ENCODE measurements at places on chromosomes 3 and 15.

DNA sequence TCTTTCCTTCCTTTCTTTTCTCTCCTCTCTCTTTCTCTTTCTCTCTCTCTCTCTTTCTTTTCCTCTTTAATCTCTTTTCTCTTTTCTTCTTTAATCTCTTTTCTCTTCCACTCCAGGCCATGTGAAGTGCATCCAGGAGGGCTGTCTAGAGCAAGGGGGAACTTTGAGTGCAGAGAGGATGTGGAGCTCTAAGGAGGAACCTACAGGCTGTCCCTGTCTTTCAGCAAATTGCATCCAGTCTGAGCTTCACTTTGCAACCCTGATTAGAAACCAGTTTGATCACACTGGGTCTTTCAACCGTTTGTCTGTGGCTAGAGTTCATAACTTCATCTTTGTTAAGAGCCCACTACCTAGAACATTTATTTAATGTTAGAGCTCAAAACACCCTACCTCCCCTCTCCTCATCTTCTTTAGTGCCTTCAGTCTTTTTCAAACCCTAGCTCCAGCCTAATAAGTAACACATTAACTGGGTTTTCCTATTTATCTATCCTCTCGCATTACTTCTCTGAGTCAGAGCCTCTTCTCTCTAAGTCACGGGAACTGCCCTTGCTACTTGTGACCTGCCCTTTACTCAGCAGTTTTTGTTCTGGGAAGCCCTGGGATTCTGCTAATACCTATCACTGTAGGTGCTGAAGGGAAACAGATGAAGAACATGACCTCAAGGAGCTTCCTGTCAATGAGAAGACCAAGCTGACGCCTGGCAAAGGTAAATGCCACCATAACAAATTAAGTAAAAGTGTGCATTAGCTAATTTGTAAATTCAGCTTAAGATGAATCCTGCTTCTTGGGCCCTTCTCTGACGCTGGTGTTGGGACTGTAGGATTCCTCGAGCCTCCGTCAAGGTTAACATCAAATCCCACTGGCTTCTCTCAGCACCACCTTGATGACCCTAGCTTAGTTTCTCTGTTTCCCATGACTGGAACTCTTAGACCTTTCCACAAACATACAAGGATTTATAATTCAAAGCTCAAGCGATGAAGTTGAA is at the start of gene GCNT3:
TSS of gene GCNT3 (plus strand) at position 508 of the 985 bp plus-strand sequence. CDS start 6,456 bp downstream, outside the sequence.
- no peak for DNase-seq

GRCh38 chr15:94412979-94413746 is 181.8 kb downstream of the MCTP2 start:
- peak; percentile 62 for DNase-seq

DNA sequence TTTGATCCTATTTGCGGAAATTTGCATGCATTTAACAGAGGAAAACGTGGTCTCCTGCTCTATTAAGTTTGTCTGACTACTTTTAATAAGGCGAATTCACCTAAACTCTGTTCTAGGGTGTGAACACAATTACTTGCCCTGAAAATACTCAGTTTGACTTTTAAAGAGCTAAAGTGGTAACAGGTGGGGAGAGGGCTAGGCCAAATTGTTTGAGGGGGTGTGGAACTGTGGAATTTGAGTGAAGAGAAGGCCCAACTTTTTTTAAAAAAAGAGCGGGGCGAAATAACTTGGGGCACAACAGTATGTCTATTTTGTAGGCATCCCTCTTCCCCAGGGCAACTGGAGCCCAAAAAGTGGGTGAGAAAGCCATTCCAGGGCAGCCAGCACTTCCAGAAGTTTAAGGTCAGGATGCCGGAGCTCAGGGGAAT is 580 bp upstream of the FXR1 start:
- DNase-seq = no peak

- DNase-seq = no peak
These were observed 724.4 kb upstream of the ARRDC4 start for GRCh38 chr15:97236140-97236539.

DNA sequence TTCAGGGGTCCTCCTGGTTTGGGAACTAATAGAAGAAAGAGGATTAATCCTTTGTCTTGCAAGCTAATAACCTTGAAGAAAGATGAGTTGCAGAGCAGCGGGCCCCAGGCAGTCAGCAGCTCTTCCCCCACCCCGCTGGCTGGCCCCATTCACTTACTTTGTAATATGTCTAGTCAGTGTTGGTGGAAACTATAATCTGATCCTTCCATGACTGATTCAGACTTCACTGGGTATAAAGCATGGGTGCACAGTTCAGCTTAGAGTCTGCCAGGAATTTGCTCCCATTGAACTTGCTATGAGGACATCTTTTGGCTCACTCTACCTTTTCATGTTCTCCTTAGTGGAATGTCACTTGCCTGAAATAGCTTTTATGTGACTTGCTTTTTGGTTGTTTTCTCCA is 117.7 kb downstream of the CCNL1 start:
- DNase-seq = no peak

GRCh38 chr3:81242871-81243270 is 518.6 kb downstream of the GBE1 start:
- no peak for DNase-seq

DNA sequence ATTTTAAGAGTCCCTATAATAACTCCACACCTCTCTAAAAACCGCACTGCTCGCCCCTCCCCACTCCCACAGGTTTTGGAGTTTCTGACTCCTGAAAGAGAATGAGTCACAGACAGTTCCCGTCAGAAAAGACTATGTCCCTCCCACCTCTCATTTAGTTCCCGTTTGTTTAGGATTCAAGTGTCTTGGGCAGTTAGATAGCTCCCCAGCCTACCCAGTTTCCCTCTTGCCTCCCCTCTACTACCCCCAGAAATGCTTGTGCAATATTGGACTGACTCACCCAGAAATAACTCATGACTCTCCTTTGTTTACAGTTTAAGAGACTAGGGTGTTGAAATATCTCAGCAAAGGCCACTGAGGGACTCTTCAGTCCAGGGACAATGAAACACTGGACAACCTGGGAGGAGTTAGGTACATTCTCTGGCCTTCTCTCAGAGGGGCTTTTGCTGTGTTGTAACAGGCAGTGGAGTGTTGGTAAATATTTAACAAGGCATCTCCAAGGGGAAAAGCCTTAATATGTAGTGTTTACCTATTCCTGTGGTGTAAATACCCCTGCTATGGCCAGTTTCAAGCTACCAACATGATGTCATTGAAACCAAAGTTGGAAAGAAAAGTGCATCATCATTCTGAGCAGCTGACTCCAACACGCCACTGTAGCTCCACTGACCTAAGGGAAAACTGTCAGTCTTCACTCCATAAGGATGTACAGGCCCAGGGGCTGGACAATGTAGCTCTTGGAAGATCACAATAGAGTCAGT is 96.1 kb upstream of the CHD2 start:
- DNase-seq = peak; percentile 52

GRCh38 chr3:170751083-170751898 is 118.7 kb downstream of the RPL22L1 start:
- no peak for DNase-seq

- DNase-seq = no peak
These were observed 717.6 kb upstream of the GOLIM4 start for GRCh38 chr3:168813225-168813802.

- no peak for DNase-seq
These were observed 59.9 kb upstream of the PPIB start for GRCh38 chr15:64222573-64223366.

DNA sequence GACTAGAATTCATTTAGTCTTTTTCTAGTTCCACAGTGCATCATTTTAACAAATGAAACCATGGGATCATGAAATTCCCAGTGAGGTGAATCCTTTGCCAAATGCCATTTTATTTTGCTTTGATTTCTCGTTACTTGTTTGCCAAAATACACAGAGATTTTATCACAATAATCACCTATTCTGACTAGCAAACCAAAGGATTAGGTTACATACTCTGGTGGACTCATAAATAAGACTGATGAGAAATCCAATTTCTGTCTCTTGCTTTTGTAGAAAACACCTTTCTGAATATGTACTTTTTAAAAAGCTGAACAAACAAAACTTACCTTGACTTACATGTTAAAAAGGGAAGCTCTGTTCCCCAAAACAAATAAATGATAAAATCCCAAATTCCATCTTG is 12.2 kb downstream of the ERC2 start:
- no peak for DNase-seq

DNA sequence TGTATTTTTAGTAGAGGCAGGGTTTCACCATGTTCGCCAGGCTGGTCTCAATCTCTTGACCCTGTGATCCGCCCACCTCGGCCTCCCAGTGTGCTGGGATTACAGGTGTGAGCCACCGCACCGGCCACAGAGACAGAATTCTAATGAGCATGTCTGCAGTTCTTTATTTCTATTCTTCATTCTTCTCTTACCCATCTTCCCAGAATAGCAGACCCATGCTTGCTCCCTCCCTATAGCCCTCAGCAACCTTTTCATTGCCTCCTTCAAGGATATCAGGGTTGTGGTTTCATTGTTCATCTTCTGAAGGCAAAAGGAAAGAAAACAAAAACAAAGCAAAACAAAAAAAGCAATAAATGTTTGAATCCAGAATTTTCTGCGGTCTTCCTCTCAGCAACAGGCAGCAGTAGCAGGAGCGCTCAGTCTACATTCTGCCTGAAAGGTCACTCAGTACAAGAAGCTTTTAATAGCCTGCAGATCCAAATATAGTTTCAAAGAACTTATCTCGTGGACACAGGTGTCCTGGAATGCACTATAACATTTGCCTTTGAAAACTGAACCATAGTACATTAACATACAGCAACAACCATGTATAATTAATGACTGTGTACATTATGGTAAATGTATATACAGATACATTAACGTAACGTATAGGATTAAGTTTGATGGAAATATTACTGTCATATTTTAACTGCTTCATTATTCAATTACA is at the start of gene SMCO1:
TSS of gene SMCO1 (minus strand) at position 434 of the 709 bp plus-strand sequence. CDS start at position 297, 137 bp downstream.
- DNase-seq = no peak

DNA sequence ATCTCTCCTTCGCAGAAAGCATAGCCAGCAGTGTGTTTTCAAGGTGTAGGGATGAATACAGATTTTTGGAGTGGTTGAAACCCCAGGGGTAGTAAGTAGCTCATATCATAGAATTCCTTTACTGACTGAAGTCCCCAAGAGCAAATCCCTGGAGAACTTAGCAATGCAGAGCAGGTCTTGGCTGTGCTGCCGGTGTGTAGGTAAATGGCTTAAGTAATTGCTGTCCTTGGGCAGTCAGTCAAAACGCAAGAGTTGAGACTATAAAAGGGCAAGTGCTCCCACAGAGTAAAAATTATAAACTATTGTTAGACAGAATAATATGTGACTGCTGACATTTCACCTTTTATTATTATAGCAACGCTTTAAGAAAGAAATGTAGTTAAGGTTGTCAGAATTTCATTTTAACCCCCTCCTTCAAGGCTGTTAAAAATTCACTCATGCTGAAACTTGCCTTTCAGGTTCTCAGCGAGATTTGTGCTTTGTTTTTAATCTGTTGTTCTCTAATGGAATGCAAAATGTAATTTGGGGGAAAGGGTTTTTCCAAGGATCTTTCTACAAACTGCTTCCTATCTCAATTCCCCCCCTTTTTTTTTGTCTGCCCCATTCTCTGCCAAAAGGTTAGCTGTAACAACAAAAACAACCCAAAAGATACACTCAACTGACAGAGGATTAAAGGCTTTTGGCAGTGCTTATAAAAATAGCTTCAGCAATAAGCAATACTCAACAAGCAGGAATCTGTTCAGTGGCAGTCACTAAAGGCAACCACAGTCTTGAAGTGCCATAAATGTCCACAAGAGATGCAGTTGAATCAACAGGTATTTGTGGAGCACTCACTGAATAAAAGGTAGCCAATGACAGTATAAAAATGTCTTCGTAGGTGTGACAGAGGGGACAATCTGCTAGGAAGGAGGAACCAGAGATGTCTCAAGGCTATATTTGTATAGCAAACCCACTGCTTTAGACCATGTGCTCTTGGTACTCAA is 105.3 kb downstream of the THRB start:
- DNase-seq = no peak

DNA sequence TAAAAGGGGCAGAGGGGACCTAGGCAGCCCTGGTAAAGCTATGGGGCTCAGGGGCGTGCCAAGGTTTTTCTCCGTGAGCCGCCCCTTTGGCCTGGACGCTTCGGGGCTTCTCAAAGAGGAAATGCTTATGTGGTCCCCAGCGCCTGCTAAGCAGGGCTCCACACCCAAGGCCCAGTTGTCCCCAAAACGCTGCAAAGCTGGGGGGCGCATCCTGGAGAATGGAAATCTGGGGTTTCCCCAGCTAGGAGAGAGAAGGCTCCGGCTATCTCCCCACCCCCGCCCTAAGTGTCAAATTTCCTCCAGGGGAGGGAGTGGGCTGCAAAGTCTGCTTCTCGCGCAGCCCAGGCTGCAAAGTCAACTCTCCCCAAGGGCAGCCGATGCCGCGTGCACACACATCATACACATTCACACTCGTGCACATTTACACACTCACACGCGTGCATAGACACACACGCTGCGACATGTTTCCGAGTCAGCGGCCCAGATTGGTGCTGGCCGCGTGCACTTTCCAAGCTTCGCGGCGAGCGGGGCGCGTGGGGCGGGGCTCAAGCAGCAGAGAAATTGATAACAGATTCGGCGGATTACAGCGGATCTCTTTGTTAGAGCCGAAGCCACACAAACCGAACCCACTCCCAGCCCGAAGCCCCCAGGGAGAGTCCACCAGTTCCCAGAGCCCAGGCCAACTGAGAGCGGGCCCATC is 4.5 kb downstream of the WNT5A start:
- DNase-seq = no peak

- no peak for DNase-seq
These were observed 130.9 kb downstream of the POLQ start for GRCh38 chr3:121414924-121415323.

DNA sequence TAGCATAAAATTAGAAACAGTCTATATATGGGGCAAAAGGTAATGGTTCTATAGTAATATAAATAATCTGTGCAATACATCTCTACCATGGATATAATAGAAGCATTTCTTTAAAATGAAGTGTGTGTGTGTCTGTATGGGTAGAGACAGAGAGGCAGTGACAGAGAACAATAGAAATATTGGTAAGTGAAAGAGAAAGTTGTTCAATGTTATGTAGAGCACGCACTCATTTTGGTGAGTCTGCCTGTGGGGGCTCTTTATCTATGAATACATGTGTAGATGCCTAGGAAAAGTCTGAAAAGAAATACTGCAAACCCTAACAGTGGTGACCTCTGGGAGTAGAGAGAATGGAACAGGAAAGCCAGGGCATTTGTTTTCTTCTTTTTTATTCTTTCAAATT is 182.6 kb downstream of the STAC start:
- DNase-seq = no peak

- DNase-seq = no peak
These were observed 133.5 kb downstream of the WNT7A start for GRCh38 chr3:13746385-13746784.

DNA sequence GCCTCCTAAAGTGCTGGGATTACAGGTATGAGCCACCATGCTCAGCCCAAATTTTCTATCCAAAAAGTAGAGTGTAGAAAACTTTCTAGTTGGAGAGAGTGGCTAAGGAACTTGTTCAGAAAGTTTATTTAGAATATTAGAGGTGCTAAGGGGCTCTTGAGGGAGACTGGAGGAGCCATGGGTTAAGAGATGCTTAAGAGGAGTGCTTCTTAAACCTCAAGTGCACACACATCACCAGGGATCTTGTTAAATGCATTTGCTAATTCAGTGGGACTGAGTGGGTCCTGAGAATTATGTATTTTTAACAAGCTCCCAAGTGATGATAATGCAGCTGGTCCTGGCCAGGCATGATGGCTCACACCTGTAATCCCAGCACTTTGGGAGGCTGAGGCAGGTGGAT is 29.7 kb upstream of the SLMAP start:
- DNase-seq = no peak
